ENCODE measurements at places on chromosomes 5 and 9.

DNA sequence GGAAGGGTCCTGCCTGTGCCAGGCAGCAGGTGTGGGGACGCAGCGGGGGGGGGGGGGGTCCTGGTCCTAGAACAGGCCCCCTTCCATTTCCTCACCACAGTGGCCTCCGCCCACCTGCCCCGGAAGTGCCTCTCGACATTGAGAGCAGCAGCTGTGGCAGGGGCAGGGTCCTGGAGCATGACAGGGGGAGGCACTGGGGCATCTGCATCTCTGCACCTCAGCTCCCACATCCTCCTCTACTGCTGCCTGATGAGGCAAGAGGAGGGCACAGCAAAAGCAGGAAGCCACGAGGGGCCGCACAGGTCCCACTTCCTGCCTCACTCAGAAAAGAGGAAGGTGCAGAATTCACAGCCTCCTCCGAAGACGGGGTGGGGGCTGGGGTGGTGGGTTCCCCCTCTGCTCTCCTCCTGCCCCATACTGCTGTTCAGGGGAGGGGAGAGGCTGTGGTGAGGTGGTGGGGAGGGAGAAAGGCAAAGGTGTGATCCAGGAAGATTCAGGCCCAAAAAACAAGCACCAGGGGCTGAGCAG, 14.8 kb downstream of the AKNA start:
- DNase-seq: peak; percentile 66

DNA sequence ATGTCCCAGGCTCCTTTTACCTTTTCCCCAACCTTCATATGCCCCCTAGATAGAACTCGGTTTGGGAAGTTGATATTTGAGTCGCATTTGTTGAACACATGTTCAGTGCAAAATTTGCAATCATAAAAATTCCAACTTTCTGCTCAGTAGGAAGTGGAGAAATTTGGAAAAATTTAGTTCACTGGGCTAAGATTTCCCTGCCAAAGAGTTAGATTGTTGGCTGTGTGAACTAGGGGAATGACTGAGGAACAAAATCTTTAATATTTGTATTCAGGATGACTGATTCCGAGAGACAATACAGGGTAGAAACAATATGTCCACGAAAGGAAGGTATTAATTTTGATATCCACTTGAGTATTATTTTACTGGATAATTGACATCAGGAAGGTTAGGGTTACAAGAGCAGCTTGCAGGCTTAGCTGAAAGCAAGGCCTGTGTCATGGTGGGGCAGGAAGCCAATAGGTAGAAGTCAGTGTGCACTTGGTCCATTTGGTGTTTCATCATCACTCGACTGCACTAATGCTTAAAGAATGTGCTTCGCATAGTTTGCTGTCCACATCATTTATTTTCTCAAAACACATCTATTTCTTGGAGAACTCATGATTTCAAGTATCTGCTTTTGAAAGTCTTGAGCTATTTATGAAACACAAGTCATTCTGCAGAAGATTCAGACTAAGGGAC, 59.4 kb upstream of the GNA14 start:
- DNase-seq: no peak

- no peak for DNase-seq
Observed at GRCh38 chr5:155871623-155872022, 455.3 kb upstream of the SGCD start.

DNA sequence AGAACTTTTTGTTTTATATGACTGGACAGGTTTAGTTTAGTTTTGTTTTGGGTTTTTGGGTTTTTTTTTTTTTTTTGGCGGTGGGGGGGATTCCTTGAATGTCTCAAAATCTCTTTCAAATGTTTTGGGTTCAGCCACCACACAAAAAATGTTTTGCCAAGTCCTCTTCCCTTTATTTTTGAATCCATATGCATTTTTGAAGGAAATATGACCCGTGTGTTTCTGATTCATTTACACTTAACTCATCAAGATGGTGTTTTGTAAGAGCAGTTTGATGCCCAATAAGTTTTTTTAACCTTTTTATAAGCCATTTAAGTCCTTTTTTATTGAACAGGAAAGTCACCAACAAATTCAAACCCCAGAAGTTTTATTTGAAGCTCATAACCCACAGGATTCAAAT, 209.8 kb downstream of the CWC27 start:
- no peak for DNase-seq

GRCh38 chr5:179974246-179974945, 66.7 kb upstream of the TBC1D9B start:
- DNase-seq: no peak

DNA sequence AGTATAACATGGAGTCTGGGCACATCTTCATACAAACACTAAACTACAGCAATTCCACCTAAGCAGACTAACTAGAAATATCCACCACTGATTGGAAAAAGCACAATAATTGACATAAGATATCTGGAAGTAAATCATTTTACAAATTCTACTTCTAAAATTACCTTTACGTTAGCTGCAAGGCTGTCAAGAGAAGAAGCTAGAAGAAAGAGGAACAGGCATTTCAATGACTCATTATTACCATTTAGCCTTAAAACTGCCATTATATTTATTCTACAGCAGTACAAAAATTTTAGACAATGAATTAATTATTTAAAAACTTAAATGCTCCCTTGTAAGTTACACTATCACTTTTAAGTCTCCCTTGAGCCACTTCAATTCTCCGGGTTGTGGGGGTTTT, 43.4 kb upstream of the PLPP6 start:
- DNase-seq: no peak

- DNase-seq: no peak
Observed at GRCh38 chr5:151684690-151685361, 1.9 kb downstream of the SPARC start.

GRCh38 chr9:107351382-107352045, 68.4 kb downstream of the RAD23B start:
- DNase-seq: no peak

DNA sequence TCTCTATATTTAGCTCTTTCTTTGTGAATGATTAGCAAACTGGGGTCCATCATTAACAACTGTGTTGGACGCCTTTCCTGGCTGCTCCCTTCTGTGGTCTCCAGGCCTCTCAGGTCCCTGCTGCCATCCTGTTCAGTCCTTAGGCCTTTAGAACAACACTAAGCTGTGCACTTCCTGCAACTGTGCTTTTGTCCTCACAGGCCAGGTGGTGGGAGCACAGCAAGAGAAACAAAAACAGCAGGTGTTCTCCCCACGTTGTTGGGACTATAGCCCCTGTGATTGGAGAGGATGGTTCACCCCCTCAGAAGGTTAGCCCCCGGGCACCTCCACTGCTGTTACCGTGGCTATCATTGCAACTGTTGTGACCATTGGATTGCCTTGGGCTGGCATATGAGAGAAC, 41.7 kb upstream of the CLINT1 start:
- DNase-seq: no peak

GRCh38 chr5:95641741-95642220, 4.8 kb upstream of the RFESD start:
- peak; percentile 84 for DNase-seq

DNA sequence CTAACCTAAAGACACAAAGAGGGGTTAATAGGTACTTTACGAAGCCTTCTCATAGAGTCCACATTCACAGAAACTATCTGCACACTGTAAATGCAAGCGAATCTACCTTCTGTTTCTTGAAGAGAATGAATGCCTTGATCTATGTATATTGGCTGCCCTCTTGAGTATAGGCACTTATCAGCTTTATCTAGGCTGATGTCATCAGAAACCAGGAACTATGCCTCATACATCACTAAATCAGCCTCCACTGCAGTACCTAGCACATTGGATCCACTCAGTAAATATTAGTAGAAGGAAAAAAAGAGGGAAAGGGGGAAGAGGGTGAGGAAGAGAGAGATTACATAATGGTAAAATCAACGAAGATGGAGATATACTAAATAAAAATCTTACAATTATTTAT, 477.1 kb downstream of the CAAP1 start:
- no peak for DNase-seq

DNA sequence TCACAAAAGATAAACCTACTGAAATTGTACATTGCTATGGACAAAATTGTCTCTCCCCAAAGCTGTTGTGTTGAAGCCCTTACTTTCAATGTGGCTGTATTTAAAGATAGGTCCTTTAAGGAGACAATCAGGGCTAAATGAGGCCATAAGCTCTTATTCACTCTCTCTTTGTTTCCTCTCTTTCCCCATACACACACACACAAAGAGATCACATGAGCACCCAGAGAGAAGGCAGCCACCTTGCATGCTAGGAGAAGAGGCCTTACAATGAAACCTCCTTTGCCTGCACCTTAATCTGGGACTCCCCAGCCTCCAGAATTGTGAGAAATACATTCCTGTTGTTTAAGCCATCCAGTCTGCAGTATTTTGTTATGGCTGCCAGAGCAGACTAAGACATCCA, 1295.6 kb upstream of the CDH6 start:
- no peak for DNase-seq

- no peak for DNase-seq
Observed at GRCh38 chr9:76203373-76203772, 190.9 kb downstream of the RFK start.

DNA sequence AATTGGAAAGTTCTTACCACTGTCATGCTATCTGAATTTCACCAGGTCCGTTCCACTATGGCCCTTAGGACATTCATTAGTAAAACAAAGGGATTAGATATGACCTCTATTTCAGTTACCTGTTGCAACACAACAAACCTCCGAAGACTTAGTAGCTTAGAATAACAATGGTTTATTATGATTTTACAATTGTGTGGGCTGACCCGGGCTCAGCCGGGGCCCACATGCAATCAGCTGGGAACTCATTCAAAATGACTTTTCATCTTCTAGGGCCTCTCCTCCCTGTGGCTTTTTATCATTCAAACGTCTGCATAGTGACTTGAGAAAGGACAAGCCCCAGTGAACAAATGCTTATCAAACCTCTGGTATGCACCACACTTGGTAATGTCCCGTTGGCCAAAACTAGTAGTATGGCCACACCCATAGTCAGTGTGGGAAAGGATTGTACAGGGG, 2.3 kb upstream of the FBXW11 start:
- no peak for DNase-seq

GRCh38 chr9:98432134-98432533, 176.7 kb upstream of the TBC1D2 start:
- DNase-seq: no peak

DNA sequence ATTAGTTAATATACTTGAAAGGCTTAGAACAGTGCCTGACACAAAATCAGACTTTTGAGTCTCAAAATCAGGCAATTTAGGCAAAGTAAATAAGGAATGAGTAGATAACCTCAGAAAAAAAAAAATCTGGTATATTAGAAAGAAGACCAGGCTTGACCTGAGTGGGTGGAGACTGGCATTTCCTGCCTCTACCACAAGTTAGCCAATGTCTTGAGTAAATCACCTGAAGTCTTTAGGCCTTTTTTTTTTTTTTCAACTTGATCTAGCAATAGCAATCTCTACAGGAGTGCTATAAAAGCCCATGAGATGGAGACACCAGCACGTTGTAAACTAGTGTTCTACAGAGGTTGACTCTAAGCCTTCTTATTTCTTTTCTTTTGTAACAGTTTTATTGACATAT, 104.2 kb upstream of the RASEF start:
- no peak for DNase-seq

- DNase-seq: no peak
Observed at GRCh38 chr5:32100230-32100629, 73.9 kb downstream of the GOLPH3 start.

DNA sequence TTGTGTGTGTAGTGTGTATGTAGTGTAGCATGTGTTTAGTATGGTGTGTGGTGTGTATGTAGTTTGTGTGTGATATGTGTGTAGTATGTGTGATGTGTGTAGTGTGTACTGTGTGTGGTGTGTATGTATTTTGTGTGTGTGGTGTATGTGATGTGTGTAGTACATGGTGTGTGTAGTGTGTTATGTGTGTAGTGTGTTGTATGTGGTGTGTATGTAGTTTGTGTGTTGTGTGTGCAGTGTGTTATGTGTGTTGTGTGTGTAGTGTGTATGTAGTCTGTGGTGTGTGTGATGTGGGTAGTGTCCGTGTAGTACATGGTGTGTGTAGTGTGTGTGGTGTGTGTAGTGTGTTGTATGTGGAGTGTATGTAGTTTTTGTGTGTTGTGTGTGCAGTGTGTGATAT, 40.0 kb downstream of the SYK start:
- DNase-seq: no peak

GRCh38 chr9:96331236-96331947, 29.4 kb upstream of the HSD17B3 start:
- DNase-seq: peak; percentile 7

DNA sequence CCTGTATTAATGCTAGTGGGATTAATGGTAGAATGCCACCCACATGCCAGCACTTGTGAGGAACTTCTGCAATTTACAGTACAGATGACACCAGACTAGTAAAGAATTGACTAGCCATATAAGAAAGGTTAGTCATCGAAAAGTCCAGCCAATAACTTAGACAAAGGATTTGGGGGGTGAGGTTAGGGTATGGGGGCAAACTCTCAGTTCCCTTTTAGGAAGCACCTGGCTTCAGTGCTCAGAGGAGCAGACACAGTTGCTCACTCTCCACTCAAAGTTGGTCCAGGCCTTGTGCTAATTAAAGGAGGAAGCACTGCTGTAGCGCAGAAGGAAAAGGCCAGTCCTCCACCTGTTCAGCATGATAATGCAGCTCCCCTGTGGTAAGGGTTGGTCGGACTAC, 25.2 kb downstream of the TGFBR1 start:
- no peak for DNase-seq

DNA sequence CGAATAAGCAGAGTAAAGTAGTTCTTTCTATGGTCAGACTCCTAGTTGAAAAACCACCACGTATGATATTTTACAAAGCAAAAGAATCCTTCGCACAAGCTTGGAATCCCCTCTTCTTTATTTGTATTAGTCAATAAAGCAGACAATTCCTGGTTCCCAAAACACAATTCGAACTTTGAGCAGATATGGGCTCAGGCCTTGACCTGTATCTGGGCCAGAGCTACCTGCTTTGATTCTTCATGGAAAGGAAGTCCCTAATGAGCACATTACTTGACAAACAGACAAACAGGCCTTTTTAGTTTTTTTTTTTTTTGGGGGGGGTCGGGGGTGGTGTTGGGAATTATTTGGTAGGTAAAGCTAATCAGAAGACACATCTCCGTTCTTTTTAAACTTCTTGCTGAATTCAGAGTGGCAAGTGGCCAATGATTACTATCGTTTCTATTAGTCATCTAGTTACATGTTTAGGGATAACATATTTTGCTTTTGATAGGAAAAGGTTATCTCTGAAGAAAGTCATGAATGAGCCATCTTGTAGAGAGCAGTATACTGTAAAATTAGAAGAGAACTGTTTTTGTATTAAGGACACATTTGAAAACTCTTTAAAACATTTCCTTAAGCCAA, 116.6 kb upstream of the HMHB1 start:
- no peak for DNase-seq

- no peak for DNase-seq
Observed at GRCh38 chr5:1402611-1403255, 42.5 kb downstream of the SLC6A3 start.

DNA sequence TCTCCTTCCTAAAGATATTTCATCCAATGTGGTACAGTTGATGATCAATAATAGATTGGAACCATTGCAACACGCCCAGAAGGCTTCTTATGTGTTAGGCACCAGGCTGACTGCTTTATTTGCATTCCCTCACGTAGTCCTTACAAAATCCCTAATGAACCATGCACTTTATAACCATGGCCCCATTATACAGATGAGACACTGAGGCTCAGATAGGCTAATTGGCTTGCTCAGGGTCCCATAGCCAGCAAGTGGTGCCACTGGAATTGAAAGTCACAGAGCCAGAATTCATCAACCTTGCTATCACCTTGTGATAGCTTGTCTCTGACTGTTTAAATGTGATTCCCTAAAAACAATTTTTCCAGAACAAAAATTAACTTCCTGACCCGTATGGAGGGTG, 27.8 kb upstream of the RAI14 start:
- no peak for DNase-seq
